T47D (cell line): ENCODE measurements at places on chromosomes 2 and 18.
A peak's percentile ranks its signal among the peaks of the same experiment; 100 is the strongest.

- no peak for DNase-seq
These were observed 146.6 kb downstream of the HAUS1 start for GRCh38 chr18:46250812-46251173.

- no peak for DNase-seq
These were observed 19.6 kb upstream of the HNMT start for GRCh38 chr2:137944714-137945113.

- DNase-seq: no peak
These were observed 45.5 kb downstream of the ZFP36L2 start for GRCh38 chr2:43180897-43181296.

DNA sequence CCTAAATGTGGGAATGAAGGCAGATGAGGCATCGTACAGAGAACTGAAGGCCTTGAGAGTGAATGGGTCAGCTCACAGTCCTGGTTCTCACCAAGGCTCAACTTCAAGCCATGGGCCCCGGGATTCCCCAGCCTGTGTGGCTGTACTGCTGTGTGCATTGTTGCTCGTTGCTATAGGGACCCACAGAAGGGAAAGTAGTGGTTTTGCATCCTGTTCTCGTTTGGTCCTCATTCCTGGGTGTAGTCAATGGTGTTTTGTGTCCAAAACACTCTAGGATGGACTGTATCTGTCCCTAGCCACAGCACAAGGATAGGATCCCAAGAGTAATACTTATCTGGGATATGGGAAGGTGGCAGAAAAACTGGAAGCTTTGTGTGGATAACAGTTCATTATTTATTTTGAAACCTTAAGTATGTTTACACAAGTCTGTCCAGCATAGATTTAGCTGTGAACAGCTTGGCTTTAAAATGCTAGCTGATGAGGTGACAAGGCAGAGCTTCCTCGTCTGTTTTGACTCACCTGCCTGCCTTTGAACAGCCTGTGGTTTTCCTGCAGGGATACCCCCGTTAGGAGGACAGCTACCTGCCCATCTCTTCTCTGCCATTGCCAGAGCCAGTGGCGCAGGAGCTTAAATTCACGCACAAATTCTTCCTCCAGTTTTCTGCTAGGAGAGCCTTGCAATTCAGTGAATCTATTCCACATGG lies 85.0 kb downstream of the WDSUB1 start:
- DNase-seq: peak; percentile 13

DNA sequence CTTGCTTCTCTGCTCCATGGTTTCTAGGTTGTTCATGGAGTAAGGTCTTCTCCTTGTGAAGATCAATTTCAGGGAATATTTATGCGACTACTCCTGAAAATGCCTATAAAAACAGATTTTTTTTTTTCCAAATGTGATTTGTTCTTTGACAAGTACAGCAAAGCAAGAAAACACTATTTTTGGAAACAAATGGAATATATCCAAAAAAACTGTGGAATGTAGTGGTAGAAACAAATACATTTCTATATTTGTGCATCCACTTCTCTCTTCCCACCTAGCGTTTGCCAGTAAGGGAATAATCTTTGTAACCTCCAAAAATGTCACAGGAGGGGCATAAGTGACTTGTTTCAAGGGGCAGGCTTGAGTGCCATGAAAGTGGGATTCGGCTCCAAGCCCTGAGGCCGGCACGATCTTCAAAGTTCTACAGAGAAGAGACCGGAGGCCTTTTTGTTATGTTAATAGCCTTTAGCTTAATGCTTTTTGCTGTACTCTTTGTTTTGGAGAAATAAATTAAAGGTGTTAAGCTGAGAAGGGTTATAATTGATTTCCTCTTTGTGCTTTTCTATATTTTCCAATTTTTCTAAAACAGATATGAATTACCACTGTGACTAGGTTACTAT lies 200.6 kb downstream of the NRP2 start:
- no peak for DNase-seq

GRCh38 chr18:46321955-46322354 lies 217.8 kb downstream of the HAUS1 start:
- DNase-seq: no peak

GRCh38 chr2:237182422-237183123 lies 96.9 kb downstream of the COPS8 start:
- no peak for DNase-seq

DNA sequence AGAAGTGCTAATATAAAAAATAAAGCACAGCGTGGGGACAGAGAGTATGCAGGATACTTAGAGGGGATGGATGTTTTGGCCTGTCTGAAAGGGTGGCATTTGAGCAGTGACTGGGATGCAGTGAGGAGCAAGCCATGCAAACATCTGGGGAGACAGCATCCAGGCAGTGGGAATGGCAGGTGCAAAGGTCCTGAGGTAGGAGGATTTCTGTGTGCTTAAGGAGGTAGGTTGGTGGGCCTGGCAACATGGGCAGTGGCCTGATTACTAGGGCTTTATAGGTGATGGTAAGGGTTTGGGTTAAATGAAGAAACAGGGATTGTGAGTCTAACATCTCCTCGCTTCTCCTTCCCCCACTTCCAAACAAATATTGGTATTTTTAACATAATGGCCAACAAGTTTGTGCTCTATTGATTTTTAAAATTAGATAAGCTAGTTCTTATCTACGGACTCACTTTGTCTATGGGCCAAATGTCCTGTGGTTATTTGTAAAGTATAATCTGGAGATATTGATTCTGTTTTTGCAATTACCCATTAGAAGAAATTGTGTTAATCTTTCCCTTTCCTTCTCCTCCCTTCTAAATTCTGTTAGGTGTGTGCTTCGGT lies 2.4 kb downstream of the AOX1 start:
- DNase-seq: no peak

DNA sequence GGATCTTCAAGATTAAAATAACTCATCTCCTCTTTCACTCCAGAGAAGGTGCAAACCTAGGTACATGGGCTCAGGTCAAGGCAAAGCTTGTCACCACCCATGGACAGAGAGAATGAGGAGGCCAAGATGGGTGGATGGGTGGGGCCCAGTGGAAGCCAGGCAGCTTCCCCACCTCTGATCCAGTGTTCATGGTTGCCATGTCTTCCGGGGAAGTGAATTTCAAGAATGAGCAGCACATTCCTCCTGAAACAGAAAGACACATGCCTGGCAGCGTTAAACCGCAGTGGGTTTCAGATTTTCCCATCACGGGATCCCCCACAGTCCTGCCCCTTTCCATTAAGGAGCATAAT lies 301.7 kb downstream of the EIPR1 start:
- no peak for DNase-seq

DNA sequence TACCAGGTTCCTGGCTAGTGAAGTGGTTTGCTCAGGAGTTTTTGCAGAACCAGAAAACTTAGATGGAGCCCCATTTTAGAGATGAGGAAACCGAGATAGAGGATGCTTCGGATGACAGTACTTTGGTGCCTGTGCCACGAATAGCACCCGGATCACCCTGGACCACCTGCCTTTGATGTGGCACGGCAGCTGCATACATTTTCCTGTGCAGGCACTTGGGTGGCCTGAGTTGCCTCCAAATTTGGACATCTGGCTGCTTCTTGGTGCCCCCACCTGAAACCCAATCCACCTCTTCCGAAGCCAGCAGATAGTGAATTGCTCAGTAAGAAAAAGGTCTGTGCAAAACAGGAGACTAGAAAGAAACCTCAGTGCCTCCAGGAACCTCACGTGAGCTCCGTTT lies 140.6 kb upstream of the ID2 start:
- no peak for DNase-seq

DNA sequence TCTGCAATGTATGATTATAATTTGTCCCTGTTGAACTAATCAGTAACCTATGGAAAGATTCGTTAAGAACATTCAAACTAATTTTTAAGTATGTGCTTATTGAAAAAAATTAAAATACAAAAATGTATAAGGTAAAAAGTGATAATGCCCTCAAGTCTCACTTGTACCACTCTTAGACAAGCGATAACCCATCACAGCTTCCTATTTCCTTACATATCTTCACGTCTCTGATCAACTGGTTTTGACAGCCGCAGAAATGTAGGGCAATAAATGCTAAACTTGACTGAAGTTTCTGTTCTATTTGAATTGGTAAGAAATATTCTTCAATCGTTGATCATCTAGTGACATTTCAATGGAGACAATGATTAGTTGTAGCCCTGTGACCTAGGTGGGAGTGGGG lies 112.5 kb downstream of the TCF4 start:
- DNase-seq: no peak

GRCh38 chr2:22904126-22904684 lies 480.8 kb upstream of the KLHL29 start:
- DNase-seq: no peak

- no peak for DNase-seq
These were observed 14.7 kb downstream of the CD28 start for GRCh38 chr2:203720915-203721672.
